ENCODE measurements at places on chromosomes 3 and 15.

GRCh38 chr3:194231929-194232832 lies 96.2 kb downstream of the HES1 start:
- no peak for DNase-seq

DNA sequence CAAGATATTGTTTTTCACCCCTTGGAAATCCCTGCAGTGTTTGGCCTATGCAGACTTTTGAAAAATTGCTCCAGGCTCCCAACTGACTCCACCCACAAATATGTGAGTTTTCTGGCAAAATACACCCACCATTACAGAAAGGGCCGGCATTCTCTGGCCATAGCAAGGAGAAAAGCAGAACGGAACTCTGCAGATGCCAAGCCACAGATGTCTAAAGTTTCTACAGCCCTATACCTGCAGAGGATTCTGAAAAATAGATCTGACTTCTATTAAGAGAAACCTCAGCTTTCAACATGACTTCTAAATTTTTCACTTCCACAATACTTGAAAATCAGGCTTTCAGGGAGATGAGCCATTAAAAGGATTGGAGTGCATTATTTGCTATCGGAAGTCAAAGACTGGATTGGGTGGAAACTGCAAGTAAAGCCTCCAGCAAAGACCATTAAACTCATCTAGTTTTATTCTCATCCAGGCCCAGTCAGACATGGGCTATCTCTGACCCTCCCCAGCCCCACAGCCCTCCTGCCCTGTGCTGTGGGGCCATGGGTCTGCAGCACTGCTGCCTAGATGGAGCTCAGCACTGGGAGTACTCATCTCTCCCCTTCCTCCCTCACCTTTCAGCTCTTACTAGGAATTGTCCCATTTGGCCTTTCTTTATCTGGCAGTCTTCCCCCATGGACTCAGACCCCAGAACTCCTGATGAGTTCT lies 243.1 kb upstream of the GOLGA6L4 start:
- no peak for DNase-seq

DNA sequence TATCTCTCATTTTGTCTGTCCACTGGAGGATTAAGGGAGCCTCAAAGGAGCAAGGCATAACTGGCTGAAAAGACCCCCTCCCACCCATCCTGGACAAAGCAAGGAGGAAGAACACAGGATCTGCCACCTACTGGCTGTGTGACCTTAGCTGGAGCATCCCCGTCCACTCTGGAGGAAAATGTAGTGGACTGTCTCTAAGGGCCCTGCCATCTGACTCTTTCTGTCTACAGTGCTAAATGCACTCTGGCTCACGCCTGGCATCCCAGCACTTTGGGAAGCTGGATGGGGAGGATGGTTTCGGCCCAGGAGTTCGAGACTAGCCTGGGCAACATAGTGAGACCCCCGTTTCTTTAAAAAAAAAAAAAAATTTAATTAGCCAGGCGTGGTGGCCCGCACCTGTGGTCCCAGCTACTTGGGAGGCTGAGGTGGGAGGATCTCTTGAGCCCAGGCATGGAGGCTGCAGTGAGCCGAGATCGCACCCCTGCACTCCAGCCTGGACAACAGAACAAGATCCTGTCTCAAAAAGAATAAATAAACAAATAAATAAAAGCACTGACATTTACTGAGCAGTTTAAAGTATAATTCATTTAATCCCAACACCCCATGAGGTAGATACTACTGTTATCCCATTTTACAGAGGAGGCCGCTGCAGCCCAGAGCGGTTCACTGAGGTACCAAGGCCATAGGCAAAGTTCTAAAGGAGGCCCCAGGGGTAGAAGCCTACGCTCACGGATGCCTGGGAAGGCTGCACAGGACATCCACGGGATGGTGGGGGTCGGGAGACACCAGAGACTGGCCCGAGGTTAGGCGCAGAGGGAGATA lies 1.1 kb downstream of the TBC1D2B start:
- no peak for DNase-seq

- DNase-seq = no peak
These were observed 231.6 kb downstream of the ZIC1 start for GRCh38 chr3:147640781-147641180.

DNA sequence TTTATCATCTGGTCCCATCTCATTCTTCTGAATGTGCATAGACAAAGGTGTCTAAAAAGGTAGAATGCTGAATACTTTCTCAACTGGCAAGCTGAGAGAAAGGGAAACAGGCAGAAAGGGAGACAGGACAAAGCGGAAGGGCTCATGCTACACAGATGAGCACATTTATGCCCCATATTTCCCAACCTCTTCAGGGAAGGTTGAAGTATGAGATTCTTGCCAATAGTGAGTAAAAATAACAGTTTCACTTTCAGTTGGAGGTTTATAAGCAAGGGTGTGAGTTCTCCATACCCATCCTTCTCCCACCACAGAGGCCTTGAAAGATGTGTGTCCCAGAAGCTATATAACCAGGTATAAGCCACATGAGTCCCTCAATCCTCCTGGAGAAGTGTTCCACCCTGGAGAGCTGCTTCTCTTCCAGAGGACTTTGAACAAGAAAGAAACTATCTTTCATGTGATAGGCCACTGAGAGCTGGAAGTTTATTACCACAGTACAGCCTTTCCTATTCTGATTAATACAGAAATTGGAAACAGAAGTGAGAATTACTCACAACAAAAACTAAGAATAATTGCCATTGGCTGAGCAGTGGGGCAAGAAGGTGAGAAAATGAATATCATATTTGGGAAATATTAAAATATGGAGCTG lies 709.4 kb upstream of the NR2F2 start:
- DNase-seq = no peak

- DNase-seq = no peak
These were observed 53.3 kb upstream of the ETV5 start for GRCh38 chr3:186162221-186162620.

GRCh38 chr3:71260782-71261181 lies 322.7 kb downstream of the FOXP1 start:
- DNase-seq = no peak

All from CD4-positive, alpha-beta T cell treated with Interleukin-12 subunit alpha and Interleukin-12 subunit beta, for 1 hour (primary cell).